ENCODE measurements at places on chromosomes 2 and 18.

DNA sequence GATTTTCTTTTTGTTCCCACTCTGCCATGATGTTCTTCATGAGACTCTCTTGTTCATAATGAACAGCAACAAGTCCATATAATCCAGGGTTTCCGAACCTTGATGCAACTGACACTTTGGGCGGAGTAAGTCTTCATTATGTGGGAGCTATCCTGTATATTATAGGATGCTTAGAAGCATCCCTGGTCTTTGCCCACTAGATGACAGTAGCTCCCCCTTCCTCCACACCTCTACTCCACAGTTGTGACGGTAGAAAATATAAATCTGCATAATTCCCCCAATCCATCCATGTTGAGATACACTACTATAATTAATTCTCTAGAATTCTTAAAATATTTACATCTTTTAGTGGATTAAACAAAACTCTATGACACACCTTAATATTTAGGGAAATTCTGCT lies 482.2 kb upstream of the CELF4 start:
- no peak for DNase-seq

DNA sequence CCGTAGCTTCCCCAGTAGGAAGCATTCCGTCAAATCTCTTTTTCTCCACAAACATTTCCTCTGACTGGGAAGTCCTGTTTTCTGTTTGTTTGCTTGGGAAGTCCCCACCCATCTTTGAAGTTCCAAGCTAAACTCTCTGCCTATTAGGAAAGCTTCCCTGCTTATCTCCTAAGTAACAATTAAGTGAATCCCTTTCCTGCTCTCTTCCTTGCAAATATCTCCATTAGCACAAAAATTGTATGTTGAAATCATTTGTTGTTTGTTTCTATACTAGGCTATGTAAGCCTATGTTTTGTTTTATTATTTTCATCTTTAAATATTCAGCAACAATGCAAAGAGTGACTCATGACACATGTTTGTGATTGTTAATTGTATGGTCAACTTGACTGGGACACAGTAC lies 812.6 kb upstream of the LRATD1 start:
- DNase-seq: no peak

DNA sequence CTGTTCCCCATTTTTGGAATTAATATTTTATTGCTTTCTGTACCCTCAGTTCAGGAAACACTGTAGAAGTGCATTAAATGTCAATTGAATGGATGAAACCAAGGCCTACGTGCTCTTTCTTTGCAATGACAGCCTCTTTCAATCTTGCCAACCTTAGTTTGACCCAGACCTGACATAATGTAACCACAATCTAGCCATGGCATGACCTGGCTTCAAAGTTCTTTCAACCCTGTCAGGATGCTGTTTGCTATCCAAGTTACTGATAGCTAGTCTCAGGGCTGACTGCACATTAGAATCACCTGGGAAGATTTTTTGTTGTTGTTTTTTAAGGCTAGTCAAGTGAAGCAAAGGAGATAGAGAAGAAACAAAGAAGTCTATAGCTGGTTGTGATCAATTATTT lies 190.9 kb upstream of the PKDCC start:
- DNase-seq: no peak

DNA sequence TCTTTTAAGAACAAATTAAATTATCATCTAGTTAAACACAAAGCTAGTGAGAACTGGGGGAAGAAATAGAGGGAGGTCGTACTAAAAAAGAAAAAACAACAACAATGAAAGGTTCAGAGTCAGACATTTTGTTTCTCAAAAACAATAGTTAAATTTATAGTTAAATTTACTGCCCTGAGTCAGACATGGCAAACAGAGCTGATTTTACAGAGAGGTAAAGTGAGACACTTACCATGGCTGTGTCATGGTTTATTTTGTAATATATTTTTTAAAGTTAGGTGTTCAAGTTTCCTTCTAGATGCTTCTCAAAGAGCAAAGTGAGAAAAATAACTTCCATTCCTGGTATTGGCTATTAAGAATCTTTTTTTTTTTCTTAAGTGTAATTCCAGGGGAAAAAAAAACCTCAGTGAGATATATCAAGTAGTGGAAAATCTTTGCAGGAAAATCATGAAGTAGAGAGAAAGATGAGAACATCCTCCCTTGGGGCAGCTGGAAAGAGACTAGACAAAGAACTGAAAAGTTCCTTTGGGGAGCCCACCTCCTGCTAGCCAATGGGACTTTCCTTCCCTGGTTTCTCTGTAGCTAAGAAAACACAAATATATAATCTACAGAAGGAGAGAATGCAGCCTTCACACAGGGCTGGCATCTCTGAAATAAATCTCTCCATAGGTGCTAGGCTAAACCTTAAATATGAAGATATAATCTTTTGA lies 12.3 kb downstream of the KLF7 start:
- DNase-seq: no peak

GRCh38 chr18:5285326-5285725 lies 10.2 kb downstream of the ZBTB14 start:
- DNase-seq: no peak

DNA sequence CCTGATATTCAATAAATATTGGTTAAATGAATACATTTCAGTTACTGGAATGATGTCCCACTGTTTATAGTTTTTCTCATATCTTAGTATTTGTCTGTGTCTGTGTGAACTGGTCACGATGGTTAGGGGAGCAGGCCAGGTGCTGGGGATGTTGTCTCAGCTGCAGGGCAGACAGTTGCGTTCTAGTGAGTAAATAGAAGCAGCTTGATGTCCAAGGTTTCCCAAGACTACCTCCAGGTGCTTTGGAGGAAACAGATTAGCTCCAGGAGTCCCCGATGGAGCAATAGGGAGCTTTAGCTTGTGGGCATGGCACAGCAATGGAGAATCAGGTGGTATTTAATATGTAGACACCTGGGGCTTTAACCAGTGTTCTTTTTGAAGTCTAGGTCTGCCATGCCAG lies 75.5 kb downstream of the GULP1 start:
- DNase-seq: no peak

DNA sequence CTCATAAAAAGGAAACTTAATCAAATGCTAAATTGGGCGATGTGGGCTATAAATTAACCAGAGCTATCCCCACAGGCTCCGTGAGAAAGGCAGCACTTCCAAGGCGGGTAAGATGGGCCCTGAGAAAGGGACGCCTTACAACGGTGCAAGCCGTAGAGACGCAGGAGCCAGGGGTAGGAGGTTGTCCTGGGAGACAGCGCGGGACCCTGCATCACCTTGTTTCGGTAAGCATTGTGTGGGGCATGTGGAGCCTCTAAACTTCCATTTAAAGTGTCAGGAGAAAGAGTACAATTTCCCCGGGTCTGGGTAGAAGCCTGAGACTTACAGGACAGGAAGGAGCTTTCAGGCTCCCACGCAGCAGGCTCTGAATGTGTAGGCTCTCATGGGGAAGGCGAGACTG lies 1.2 kb upstream of the PER2 start:
- DNase-seq: no peak

DNA sequence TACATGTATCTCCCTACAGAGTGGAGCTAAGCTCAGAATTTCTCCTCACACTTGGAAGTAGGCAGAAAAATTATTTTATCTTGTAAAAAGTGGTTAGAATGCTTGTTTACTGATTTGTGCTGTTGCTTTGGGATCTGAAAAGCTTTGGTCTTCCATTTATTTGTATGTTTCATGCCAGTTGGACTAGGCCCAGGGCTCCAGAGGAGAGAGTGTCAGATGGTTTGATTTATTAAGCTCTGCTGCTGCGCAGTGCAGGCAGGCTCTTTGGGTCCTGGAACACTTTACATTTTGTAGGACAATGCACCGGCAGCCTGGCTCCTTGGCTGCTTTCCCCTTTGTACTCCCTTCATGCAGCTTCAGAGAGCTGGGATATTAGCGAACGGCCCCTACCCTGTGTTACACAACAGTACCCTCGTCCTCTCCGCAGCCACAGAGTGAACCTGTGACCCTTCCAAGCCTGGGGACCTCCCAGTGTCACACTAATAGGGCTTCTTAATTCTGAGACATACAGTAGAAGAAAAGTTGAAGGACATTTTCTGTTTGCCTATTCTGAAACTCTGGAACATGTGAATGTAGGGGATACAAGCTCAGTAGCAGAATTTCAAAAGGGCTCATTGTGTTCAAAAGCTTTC lies 56.7 kb upstream of the EML6 start:
- no peak for DNase-seq

DNA sequence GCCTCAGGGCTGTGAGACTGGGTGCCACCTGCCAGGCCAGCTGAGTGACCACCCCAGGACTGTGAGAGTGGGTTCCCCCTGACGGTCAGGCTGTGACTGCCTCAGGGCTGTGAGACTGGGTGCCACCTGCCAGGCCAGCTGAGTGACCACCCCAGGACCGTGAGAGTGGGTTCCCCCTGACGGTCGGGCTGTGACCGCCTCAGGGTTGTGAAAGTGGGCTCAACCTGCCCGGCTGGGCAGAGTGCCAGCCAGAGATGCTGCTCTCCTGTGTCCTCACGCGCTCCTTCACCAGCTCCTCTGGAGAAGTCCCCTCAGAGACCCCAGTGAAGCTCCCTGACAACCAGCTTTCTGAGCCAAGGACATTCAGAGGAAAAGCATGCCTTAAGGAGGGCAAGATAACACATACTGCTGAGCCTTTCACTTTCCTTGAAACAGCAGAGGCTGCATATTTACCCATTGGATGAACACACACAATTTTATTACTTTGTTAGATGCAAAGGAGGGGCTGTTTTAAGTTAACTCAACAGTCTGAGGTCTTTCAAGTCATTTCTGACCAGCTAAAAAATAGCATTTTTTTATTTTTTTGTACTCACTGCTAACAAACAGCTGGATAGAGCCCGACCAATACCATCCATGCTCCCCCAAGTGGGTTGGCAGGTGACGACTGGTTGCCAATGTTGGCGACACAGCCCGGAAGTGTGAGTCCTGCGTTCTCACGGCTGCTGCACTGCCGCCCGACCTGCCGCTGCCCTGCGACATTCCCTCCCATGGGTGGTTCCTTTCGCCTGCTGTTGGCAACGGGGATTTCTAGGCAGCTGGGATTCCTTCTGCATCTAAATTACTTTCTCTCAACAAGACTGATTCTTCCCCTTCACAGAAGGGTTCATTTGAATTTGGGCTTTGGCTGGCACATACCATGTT lies 70.7 kb downstream of the NDUFA10 start:
- no peak for DNase-seq

DNA sequence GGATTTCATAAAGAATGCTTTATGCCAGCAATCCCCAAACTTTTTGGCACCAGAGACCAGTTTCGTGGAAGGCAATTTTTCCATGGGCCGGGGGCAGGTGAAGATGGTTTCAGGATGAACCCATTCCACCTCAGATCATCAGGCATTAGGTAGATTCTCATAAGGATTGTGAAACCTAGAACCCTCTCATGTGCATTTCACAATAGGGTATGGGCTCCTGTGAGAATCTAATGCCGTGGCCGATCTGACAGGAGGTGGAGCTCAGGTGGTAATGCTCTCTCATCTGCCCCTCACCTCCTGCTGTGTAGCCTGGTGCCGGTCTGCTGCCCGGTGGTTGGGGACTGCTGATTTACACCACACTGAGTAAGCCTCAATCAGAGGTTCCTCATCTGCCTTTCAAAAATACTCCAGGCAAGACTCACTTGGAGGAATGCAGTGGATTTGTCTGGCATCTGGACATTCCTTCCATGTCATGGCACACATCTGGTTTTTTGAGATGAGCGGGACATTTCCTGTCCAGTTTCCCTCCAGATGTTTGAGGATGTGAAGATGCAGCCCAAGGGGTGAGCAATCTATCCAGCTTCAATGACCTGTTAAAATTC lies 185.8 kb downstream of the VAPA start:
- no peak for DNase-seq

DNA sequence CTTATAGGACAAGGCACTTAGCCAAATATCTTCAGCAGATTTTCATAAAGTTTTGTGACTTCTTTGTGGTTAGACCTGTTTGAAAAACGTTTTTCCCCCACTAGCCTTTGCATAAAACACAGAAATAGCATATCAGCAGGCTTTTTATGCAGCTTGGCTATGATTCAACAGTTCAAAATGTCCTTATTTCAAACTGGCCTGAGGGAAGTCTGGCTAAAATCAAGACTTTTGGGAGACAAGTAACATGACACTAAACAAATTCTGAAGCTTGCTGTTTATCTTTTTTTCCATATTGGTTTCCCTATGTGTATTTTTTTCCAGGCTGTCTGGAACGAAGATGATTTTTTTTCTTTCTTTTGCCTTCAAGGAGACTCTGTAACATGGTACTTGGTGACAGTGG lies 95.1 kb upstream of the L3MBTL4 start:
- DNase-seq: no peak

- no peak for DNase-seq
Measured at GRCh38 chr18:62897153-62897552, 181.8 kb downstream of the PHLPP1 start.

DNA sequence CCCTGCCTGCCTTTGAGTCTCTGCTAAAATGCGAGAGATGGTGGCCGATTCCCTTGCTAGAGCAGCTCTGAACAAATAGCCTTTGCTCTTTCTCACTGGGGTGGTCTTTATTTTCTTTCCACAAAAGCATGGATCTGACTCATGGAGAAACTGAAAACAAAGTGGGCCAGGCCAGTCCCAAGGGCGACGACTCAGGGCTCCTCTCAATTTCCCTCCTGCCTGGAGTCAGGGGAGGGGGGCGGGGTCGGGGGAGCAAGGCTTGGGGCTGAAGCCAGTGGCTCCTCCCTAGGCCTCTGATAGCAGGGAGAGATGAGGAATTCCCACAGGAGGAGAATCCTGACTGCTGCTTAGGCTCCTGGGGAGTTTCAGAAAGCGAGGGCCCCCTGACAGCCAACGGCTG lies 17.1 kb upstream of the IL1R2 start:
- DNase-seq: no peak

GRCh38 chr2:137228566-137228965 lies 463.2 kb downstream of the THSD7B start:
- DNase-seq: peak; percentile 77

GRCh38 chr2:214005337-214005736 lies 405.5 kb upstream of the VWC2L start:
- DNase-seq: no peak

Measured in ACHN (cell line).